T-helper 17 cell (primary cell): ENCODE measurements at places on chromosomes 7 and 10. TPM values are rescaled to one million over a fixed set of nuclear protein-coding genes. Genes with fewer than 3 reads are reported as not detected.

GRCh38 chr7:142983825-142984224 is 21.7 kb upstream of the KEL start:
- no peak for DNase-seq

- no peak for DNase-seq
Measured at GRCh38 chr10:69710008-69710888, 80.2 kb downstream of the FAM241B start.

GRCh38 chr7:55575733-55576132 is 3.4 kb upstream of the VOPP1 start:
- no peak for DNase-seq

Gene FRMD4A
- total RNA-seq, result 1.3 TPM

Gene CYP3A7
- total RNA-seq, result not detected

Gene GNAT3
- total RNA-seq, result not detected

Gene POLL
- 30.9 TPM for total RNA-seq

Gene PRSS37
- not detected for total RNA-seq
